Stimulated activated CD4-positive, alpha-beta T cell treated with anti-CD3 and anti-CD28 coated beads, TNF-alpha, amount 100 ng/mL, for 24 hours (primary cell): ENCODE measurements at places on chromosomes 1 and 21.

DNA sequence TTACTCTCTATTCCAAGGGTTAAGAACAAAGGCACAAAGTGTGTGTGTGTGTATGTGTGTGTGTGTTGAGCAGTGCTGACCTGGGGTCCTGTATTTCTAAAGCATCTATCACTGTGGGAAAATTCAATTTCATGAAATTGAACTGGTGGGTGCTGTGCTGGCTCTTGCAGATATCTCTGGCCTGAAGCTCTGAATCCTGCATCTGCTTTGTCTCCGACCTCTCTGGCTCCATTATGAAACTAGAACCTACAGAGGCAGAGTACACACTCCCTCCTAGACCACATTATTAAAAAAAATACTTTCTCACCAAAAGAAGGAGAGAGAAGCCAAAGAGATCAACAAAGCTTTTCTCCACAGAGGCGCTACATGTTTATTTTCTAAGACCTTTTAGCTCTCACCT is 88.4 kb upstream of the PDE4B start:
- DNase-seq, result no peak

- no peak for DNase-seq
Measured at GRCh38 chr1:179169616-179170467, 59.6 kb downstream of the ABL2 start.

GRCh38 chr1:13450204-13450603 is 40.0 kb downstream of the PRAMEF20 start:
- DNase-seq, result no peak

DNA sequence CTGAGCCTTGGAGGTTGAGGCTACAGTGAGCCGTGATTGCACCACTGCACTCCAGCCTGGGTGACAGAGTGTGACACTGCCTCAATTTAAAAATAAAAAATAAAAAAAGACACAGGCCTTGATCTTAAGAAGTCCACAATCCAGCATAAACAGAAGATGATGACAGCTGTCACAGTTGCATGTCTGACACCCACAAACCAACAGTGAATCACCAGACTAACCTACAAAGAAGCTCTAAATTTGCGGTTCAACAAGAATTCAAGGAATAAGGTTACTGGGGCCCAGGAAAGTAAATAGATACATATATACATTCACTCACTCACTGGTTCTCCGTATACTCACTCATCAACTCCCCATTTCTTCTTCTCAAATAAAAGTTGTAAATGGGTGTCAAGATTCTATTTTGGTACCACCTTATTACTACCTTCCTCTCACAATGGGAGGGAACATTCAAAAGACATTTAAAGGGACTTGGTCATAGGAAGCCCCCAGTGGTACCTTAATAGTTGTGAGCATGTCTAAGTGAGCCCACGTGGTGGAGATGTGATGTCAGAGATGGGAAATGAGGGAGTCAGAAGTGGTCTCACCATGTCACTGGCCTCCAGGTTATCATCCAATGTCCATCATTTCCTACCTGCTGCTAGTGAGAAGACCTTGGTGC is 66.9 kb upstream of the PRDX6 start:
- DNase-seq, result no peak

DNA sequence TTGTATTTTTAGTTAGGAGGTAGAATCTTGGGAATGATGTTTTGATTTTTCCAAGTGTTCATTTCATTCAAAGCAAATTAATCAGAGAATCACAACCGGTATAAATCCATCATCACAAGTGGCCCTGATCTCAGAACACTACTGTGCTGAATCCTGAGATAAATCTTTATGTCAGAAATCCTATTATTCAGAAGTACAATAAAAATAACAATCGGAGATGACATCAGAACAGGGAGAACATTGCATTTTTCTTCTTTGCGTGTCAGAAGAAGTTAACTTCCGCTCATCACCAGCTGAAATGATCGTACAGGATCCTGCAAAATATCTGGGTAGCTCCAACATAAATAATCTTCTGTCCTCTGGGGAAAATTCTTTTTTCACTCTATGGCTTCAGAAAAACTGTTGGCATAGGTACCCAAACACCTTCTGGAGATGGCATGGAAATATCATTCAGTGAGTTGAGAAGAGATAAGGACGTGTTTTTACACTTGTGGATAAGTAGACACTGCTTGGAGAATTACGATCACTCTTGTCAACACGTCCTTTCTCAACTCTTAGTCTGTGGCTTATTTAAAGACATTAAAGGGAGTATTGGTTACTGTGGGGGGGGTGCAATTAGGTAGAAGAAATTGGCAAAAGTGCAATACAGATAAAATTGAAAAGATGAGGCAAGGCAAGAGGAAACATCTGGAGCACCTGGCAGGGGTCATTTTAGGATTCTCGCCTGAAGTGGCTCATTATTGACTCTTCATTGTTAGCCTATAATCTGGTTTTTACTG is 46.9 kb upstream of the SMYD2 start:
- DNase-seq, result no peak

- no peak for DNase-seq
Measured at GRCh38 chr1:219774386-219774785, 154.0 kb downstream of the SLC30A10 start.

GRCh38 chr1:63198871-63199394 is 123.4 kb upstream of the FOXD3 start:
- no peak for DNase-seq

- no peak for DNase-seq
Measured at GRCh38 chr1:162908236-162908635, 47.3 kb upstream of the CCDC190 start.

DNA sequence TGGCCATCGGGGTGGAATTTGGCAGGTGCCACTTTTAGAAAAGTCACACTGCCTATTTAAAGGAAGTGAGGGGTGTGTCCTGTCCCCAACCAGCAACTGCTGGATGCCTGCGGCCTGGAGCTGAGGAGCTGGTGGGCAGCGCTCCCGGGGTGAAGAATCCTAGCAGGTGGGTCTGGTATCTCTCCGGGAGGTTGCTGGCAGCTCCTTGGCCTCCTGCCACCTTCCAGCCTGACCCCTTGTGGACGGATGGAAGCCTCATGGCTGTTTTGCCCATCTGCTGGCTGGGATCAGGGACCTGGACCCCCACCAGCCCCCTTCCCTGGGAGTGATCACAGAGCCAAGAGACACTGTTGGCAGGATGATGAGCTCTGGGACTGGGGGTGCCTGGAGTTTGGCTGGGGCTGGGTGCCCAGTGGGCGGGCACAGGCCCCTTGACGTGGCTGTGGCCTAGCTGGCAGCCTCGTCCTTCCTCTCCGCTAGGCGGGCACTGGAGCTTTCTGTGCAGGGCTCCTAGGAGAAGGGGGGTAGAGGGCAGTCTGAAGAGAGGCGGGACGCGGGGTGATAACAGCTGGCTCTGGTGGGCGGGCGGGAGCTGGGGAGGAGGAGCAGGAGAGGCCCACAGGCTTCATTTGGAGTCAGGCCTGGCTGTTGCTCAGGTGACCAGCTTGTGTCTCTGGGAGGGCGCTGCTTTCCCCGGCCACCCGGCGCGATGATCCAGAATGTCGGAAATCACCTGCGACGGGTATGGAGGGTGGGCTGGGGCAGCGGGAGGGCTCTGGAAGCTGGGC is at the start of gene ACOT11:
Gene ACOT11, plus strand, starts transcription at position 628 of the 788 bp plus-strand sequence. Its CDS starts 82 bp downstream, at position 710.
- DNase-seq, result no peak

- DNase-seq, result no peak
Measured at GRCh38 chr1:175195281-175195680, 2.7 kb upstream of the KIAA0040 start.

DNA sequence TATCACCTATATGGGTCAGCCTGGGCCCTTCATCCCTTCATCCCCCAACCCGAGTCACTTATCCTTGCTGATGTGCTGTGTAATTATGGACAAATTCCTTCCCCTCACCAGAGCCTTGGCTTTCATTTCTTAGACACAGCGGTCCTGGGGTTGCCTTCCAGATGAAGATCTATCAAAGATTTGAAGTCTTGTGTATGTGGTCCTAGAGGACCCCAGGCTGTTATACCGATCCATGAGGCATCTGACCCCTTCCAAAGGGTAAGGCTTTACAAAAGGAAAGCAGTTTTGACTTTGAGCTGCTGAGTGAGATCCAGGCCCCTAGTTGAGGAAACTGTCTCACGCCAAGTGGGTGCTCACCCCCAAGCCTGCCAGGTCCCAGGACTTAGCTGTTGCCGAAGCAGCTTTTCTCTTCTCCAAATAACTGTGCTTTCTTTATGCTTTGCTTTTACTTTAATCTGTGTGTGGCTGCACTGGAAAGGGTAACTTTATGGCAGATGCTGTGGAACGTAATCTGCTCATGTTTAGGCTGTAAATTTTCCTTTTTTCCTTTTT is 37.6 kb downstream of the MAN1C1 start:
- DNase-seq, result no peak

DNA sequence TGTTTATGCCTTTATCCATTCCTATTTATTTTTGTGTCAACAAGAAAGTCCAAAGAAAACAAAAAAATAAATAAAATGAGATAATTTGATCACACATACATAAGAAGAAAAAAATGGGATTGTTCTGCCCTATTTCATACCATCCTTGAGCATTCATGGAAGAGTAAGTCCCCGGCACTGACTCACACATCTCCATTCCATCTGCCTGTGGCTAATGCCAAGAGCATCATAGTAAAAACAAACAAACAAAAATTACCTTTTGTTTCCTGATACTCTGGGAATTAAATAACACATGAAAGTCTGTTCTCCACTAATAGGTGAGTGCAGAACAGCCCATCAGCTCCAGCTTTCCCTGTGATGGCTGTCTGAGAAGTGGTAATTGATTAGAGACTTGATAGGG is 48.1 kb upstream of the BACE2 start:
- no peak for DNase-seq

- DNase-seq, result no peak
Measured at GRCh38 chr1:3858231-3858981, 1.1 kb downstream of the DFFB start.

DNA sequence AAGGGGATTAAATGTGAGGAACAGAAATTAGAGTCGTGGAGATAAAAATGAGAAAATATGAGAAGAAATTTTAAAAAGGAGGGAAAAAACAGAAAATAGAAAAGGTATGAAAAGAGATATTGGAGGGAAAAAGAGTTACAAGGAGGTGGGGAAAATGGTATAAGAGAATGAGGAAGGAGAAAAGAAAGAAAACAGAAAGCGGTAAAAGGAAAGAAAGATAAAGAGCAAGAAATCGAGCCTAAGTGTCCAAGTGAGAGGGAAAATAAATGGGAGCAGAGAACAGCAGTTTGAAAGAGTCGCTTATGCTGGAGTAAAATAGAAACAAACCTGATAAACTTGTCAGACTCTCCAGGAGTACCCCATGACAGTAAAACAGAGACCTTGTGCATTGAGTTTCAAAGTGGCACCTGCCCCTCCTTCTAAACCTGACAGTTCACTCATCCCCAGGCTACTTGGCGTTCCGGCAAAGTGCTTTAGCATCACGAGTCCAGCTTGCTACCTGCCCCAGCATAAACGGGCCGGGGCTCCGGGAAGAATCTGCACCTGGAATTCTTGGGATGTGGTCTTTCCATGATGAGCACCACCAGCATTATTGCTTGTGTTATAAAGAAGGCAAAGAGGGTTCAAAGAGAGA is 585 bp downstream of the NEGR1 start:
- DNase-seq, result no peak

DNA sequence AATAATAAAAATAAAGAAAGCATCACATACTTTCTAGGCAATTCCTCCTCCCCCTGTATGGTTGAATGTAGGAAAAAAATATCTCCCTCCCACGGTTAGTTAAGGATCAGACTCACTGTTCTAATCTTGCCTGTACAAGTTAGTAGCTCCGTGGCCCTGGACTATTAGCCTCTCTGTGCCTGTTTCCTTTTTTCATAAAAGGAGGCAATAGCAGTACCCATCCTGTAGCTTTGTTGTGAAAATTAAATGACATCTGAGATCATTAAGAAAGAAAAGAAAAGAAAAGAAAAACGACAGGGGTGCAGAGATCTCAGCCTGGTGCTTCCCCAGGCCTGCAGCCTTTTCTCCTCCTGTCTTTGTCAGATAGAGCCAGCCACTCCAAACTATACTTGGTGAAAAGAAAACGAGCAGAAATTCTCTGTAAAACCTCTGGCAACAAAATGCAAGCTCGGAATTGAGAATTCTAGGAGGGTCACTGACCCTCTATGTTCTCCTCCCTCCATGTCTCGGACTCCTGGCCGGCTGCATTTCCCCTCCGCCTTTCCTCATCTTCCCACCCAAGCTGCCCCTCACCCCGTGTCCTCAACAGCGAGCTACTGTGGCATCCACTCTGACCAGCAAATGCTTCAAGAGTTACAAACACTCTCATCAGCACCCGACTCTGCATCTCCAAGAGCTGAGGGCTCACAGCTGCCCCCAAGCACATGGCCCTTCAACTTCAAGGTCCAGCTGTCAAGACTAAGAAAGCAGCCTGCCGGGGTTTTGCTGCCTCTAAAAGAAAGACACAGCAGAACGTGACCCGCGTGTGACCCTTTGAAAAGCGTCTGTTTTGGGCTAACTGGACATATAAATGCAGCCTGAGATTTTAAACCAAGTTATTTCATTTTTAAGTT is 13.6 kb downstream of the RIPK4 start:
- no peak for DNase-seq

GRCh38 chr1:198647055-198647454 is 8.2 kb downstream of the PTPRC start:
- no peak for DNase-seq

GRCh38 chr1:20466273-20466672 is 19.7 kb downstream of the CAMK2N1 start:
- no peak for DNase-seq

GRCh38 chr1:26784023-26784871 is 3.5 kb upstream of the PIGV start:
- DNase-seq, result no peak

DNA sequence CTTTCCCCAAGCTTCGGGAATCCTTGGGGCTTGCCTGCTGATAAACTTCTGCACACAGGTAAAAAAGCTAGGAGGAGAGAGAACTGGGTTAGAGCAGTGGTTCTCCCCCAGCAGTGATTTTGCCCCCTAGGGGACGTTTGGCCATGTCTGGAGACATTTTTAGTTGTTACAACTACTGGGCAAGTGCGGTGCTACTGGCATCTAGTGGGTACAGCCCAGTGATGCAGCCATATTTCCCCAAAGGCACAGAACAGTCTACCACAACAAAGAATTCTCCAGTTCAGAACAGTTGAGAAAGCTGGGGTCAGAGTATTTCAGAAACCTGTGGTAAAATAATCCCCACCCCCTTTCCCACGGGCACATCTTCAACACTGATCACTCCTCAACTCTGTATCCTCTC is 41.3 kb downstream of the LRRC71 start:
- peak; percentile 18 for DNase-seq

DNA sequence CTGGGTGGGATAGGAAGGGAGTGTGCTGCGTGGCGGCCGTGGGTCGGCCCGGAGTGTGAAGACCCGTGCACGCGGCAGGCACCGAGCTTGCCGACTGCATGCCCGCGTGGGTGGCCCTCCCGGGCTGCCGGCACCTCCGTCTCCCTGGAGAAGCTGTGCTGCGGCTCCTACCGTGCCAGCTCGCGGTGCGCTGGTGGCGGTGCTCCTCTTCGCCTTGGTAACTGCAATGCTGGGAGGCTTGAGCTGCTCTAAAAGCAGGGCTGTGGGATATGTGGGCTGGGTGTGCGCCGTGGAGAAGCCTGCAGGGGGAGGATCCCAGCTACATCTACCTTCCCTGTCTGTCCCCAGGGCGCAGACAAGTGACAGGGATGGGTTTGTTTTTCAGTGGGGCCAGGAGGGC is 2.4 kb downstream of the GABRD start:
- DNase-seq, result no peak
